GM06990 (cell line): ENCODE measurements at places on chromosomes 3 and 15.

DNA sequence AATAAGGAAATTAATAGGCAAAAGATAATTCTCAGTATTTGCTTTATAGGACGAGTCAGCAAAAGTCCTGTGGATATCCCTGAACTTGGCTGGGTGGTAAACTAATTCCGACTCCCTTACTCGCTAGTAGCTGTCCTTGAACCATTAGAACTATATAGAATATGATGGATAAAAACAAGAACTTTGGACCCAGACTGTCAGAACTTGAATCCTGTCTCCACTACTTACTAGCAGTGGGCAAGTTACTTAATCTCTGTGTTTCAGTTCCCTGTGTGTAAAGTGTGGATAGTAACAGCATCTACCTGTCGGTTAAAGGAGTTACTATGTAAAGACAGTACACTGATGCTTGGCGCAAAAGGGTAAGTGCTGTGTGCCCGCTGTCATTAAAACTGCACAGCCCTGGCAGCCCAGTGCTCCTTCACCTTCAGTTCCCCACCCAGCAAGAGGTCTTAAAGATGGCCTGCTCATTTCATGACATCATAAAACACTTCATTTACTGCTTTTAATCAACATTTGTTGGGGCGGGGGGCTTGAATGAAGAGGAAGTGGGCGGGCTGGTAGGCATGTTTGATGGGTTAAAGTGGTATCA is 7.3 kb downstream of the TPM1 start:
- DNase-seq, result no peak

DNA sequence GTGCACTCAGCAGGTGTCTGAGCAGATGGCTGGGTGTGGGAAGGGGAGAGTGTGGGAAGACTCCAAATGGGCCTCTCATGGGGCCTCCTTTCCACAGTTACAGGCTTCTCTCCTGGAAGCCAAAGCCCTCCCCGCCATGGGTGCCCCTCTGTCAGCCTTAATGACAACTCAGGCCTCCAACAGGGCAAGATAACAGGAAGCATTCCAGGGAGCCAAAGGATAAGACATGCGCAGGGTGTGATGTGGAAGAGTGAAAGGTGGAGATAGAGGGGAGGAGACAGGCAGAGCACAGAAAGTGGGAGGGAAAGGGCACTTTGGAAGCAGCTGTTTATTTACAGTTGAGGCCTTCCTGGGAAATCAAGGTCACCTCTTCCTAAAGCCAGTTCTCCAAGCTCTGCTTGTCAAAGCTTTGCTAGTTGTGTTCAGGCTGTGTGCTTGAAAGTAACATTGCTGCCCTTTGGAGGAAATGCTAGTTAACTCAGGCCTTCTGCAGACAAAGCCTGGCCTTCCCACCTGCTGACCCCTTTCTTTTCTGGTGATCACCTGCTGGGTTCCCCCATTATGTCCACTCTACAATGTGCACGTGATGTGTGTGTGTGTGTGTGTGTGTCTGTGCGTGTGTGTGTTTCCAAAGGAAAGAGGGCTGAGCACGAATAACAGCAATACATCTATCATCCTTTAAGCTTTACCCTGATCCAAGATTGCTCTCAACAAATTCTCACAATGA is 35.2 kb upstream of the SMAD3 start:
- DNase-seq, result no peak

GRCh38 chr3:9783954-9784353 is 8.3 kb downstream of the TADA3 start:
- no peak for DNase-seq

DNA sequence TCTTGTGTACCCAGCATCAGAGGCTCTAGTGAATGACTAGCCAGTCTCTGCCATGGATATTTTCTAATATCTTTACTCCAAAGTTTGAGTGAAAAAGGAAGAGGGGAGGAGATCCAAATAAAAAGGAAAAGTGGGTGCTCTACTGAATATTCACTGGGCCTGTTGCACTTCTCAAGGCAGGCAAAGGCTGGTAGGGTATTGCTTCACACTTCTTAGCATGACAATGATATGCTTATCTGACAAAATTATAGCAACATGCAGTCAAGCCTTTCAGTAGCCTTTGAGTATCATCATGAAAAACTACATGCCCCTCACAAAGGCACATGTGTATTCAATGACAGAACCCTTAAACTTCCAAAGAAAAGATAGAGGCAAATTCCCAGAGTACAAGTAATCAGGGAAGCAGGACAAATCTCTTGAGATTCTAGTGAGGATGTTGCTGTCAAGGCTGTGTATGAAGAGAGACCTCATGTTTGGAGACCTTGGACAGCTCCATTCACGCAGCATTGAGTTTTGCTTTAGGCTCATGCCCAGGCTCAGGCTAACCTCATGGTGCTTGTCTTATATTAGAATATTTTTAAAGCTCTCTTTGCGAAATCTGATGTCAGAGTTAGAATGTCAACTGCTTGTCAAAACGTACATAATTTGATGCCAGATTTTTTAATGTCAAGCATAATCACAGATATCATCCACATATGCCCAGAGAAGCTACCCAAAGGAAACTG is 506.9 kb downstream of the OCA2 start:
- no peak for DNase-seq

- DNase-seq, result no peak
Measured at GRCh38 chr3:124791639-124792151, 61.4 kb downstream of the UMPS start.

GRCh38 chr3:139111392-139112229 is 66.9 kb upstream of the PRR23C start:
- peak; percentile 29 for DNase-seq

GRCh38 chr3:122148941-122149627 is 34.4 kb upstream of the CASR start:
- DNase-seq, result no peak

DNA sequence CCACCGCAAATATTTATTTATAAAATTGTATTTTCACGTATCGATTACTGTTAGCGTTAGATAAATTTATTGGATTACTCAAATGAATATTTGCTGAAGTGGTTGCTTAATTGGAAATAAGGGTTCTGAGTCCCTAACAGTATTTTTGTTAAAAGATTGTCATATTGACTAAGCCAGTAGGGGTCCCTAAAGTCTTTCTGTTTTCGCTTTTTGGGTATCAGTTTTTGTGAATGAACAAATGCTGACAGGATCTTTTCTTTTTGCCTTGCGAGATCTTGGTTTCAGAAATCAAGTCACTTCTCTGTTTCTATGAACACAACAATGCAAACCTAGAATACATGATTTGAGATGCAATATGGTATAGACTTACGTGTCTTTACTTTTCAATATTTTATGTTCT is 7.1 kb downstream of the RAD51 start:
- no peak for DNase-seq

GRCh38 chr15:56698270-56698669 is 35.0 kb downstream of the ZNF280D start:
- DNase-seq, result no peak

GRCh38 chr3:102670986-102671385 is 236.2 kb downstream of the ZPLD1 start:
- DNase-seq, result no peak

DNA sequence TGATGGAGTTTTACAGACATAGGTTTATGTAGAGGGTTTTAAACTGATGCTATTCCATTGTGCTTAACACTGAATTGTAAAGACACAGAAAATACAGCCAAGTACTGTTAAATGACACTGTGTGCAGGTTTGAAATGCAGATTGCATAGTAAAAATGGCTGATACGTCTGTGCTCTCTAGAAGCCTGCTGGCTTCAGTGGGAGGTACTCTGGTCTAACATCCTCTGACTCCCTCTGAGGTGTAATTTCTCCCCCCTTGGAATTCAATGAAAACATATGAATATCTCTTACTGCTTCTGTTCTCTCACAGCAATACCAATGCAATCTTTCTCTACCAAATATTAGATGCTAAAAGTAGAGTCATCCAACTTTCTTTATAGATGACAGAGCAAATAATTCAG is 176.6 kb downstream of the SLC9A9 start:
- no peak for DNase-seq

- no peak for DNase-seq
Measured at GRCh38 chr3:77815467-77815866, 775.6 kb downstream of the ROBO2 start.

- DNase-seq, result peak; percentile 53
Measured at GRCh38 chr3:186108106-186108940, 566 bp downstream of the ETV5 start.

DNA sequence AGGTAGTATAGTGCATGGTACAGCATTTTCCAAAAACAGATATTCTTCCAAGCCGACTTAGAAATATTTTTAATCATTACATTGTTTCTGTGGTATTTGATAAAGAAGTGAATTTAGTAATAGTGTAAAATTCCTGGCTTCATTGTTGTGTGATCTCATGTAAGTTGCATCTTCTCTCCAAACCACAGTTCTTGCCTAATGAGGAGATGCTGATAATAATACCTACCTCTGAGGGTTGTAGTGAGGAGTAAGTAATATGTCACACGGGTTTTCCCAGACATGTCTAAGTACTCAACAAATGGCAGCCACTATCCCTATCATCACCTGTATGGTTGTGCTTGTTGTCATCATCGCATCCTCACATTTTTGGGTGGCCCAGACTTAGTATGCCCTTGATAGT is 167.3 kb downstream of the SLCO3A1 start:
- DNase-seq, result no peak

DNA sequence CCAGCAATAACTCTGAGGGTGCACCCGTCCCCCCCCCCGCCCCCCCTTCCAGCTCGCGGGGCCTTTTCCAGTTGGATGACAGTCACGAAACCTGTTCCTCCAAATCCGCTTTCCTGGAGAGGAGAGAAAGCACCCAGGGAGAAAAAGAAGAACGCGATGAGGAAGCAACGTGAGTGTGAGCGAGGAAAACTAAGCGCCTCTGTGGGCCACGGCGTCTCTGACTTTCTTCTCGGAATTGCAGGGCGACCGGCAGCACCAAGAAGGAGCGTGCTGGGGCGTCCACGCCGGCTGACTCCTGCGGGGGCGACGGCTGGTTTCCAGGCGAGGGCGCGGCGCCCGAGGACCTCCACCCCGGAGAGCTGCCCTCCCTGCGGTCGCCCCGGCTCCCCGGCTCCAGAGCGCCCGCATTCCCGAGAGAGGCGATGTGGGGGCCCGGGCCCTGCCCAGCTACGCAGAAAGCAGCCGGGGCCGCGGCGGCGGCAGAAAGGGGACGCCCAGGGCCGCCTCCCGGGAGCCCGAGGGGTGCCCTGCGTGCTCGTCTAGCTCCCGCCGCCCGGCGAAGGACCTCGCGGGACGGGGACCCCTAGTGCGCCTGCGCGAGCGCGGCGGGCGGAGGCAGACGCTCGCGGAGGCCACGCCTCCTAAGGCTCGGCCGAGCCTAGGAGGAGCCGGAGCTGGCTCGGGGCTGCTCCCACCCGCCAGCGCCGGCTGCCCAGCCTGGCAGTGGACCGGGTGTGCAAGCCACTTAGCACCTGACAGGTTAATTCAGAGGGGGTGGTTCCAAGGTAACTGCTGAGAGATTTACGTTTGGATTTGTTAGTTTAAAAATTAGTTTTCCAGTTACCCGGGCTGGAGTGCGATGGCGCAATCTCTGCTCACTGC is 15.3 kb upstream of the ADIPOQ start:
- DNase-seq, result peak; percentile 87
